ENCODE measurements at places on chromosomes 6 and 20.
A peak's percentile ranks its signal among the peaks of the same experiment; 100 is the strongest.

GRCh38 chr6:100719883-100720682 lies 161.0 kb downstream of the ASCC3 start:
- DNase-seq: no peak

- no peak for DNase-seq
Measured at GRCh38 chr20:4021906-4022305, 6.5 kb upstream of the RNF24 start.

DNA sequence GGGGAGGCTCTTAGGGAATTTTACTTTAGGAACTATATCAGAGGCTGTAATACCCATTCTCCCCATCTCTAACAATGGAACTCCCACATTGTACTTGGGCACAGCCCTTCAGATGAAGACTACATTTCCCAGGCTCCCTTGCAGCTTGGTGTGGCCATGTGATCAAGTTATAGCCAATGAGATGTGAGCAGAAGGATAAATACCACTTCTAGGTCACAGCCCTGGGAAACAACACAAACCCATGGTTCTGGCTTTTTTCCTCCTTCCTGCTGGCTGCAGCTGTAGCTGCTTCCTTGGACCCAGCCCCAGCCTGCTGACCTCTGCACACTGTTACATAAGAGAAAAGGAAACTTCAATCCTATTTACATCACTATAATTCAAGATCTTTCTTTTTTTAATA lies 445.9 kb upstream of the JARID2 start:
- no peak for DNase-seq

DNA sequence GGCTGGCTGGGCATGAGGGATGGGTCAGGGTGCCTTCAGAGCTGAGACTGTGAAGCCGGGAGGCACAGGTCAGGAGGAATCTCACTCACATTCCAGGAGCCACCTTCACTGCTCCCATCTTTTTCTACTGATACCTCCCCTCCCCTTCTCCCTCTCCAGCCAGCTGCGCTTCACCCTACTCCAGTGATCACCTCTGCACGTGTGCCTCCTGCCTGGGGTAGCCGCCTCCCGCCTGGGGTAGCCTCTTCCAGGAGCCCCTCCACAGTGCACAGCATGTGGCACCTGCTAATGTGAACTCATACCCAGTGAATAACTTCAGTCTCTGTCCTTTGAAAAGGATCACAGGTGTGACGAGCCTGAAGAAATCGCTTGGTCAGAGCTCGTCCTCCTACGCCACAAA lies 232.6 kb downstream of the TMEM242 start:
- DNase-seq: no peak

DNA sequence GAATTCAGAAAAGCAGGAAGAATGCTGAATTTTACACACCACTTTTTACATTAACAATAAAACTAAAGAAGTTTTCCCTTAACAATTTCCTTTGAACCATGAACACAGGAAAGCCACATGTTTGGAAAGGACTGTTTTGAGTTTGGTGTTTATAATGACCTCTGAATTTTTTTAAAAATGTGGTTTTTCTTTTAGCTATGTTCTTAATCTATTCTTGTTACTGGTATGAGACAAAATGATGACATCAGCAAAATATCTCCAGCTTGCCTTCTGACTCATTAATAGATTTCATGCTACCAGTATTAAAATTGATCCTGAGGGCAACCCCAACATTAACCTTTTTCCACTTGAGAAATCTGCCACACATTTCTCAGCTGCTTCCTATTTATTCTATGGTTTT lies 217.5 kb upstream of the THEMIS start:
- no peak for DNase-seq

DNA sequence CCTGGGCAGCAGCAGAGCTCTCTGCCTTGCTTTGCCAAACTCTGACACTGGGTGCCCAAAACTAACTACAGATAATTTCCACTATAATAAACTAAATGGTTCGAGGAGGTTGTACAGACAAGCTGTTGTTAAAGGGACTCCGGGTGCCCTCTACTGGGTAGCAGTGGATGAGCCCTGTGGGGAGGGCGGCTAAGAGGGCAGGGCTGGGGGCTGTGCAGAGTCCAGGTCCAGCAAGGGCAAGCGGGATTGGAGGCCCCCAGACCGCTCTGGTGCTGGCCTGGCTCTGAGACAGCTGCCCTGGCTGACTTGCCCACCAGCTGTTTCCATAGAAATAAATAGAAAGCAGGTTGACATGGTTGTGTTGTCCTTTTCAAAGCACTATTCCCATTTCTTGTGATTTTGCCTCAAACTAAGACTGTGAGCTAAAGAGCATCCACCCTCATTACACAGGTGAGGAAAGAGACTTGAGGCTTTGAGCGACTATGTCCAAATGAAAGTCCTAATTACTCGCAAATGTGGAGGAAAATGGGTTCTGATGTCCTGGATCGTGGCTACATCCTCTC lies 167.6 kb upstream of the CST7 start:
- DNase-seq: peak; percentile 78

- DNase-seq: no peak
Measured at GRCh38 chr20:33704197-33704924, 15.7 kb downstream of the PXMP4 start.

DNA sequence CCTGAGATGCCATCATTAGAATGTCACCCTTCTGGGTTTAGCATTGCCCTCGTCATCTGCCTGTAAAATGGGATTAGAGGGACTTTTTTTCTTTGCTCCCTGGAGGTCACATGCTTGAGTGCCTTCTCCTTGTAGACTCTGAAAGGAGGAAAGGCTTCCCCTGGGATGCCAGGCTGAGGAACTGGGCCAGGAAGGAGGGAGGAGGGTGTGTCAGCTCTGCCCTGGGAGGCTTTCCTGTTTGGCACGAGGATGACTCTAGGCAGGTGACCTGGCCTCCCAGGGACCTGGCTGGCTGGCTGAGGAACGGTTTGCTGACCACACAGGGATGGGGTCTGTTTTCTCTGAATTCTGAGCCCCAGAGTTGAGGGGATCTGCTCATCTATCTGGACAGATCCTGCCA lies 137.9 kb upstream of the RNF24 start:
- peak; percentile 57 for DNase-seq

- no peak for DNase-seq
Measured at GRCh38 chr6:56688521-56688920, 45.8 kb upstream of the DST start.

DNA sequence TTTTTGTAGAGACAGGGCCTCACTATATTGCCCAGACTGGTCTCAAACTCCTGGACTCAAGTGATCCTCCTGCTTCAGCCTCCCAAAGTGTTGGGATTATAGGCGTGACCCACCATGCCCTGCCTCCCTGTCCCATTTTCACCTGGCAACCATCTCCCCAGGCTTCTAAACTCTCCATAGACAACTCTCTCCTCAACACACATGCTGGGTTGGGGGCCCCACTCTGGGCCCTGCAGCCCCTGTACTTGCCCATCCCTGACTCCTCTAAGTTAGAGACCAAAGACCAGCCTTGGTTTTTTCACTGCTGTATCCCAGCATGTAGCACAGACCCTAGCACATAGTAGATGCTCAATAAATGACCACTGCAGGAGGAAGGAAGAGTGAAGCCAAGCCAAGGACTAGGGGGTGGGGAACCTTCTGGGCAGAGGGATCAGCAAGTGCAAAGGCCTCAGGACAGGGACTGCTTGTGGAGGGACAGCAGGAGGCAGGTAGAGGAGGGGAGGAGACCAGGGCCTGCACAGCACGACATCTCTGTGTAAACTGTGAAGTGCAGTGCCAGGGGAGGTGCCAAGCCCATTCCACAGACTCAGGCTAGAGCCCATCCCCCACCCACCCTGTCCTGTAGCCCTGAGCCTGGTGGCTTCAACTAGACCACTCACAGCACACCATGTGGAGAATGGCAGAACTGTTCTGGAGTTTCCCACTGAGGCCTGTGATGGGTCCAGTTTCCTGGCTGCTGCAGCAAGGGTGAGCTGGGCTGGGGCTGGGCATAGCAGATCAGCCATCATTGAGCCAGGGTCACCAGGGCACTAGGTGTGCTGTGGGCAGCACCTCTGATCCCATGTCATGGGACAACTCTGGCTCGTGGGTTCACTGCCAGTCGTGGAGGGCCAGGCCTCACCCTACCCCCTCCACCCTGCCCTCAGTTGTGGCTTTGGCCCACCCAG lies 3.4 kb upstream of the SRC start:
- peak; percentile 68 for DNase-seq

DNA sequence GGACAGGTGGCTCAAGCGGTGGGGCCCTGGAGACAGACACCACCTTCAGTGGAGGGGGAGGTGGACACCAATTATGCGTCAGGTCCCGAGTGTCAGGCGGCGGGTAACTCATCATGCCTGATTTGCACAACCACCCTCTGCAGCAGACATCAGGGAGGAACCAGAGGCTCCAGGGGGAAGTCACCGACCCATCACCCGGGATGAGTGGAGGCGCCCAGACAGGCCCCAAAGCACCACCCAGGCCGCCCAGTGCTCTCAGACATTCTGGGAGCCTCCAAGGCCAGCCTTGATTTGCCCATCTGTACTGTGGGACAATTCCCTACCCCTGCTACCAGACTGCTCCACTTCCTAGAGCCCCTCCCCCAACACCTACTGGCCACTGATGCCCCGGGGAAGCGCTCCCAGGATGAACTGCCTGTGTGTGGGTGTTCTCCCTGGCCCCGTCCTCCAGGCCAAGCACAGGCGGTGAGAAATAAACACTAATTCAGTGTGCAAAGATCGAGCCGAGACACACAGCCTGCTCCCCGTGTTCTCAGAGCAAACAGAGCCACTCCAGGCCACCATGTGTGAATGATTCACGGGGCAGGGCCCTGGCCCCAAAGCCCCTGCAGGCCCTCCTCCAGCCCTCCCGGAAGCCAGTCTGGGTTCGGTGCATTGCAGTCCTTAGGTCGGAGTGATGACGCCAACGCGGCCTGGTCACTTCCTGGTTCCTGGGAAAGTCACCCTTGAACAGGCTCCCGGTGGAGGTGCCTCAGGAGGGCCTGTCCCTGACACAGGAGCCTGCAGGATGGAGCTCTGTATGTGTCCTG lies 107.2 kb downstream of the ASXL1 start:
- peak; percentile 91 for DNase-seq

GRCh38 chr6:143611580-143611979 lies 66.2 kb upstream of the PHACTR2 start:
- DNase-seq: no peak

DNA sequence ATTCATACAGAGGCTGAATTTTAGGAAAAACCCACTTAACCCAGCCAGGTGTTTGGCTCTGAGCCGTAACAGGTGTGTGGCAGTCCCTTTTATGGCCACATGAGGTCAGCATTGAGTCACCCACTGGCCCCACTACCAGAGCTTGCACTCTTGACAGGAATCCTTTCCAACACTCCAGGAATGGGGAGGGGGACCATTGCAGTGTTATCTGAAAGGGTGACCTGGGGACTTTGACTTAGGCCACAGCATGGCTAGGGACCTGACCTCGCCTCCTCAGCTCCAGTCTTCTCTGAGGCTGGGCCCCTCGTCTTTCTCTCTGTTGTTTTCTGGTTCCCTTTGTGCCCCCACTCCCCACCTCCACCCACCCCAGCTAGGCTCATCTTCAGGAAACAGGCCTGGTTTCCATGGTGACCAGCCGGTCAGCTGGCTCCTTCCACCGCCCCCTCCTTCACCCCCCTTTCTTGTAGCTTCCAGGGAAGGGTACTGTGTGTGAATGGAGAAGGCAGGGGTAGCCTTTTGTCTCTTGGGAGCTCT lies 2.1 kb upstream of the TMEM151B start:
- no peak for DNase-seq

GRCh38 chr6:53616450-53617357 lies 48.9 kb downstream of the KLHL31 start:
- no peak for DNase-seq

- no peak for DNase-seq
Measured at GRCh38 chr6:136014454-136015437, 163.2 kb downstream of the PDE7B start.

DNA sequence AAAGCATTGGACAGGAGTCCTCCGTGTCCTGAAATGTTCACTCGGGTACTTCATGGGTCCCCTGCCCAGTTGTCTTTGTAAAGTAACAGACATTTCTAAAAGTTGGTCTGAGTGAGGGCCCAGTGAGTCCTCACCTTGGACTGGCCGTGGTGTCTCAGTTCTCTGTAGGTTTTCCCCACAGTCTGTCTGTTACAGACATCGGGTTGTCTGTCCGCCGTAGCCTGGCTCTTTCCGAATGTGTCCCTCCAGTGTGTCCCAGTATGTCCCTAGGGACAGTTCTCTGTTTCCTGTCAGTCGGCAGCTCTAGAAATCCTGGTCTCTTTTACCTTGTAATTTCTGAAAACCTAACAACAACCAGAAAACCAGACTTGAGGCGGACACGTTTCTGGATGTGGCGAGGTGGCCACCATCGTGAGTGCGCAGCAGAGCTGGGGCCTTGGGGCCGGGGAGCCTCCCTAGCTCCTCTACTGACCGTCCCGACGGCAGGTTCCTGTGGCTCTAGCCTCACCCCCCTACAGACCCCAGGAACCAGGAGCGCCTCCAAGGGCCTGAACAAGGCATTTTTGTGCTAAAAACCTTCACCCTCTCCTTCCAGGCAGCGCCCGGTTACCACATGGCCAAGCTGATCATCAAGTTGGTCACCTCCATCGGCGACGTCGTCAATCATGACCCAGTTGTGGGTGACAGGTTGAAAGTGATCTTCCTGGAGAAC lies 42.2 kb downstream of the PYGB start:
- peak; percentile 65 for DNase-seq

DNA sequence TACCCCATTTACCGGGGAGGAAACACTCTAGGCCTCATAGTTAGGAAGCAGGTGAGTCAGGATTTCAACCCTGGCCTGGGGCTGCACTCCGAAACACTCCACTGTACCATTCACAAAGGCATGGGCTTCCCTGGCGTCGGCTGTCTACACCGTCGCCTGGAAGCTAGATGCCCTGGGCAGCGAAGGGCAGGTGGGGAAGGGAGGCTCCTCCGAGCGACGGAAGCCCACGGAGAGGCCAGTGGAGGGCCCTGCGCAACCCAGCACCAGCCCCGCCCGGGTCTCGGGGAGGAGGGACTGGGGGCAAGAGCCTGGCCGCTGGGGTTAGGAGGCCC lies 16.1 kb downstream of the SDCBP2 start:
- DNase-seq: peak; percentile 73

DNA sequence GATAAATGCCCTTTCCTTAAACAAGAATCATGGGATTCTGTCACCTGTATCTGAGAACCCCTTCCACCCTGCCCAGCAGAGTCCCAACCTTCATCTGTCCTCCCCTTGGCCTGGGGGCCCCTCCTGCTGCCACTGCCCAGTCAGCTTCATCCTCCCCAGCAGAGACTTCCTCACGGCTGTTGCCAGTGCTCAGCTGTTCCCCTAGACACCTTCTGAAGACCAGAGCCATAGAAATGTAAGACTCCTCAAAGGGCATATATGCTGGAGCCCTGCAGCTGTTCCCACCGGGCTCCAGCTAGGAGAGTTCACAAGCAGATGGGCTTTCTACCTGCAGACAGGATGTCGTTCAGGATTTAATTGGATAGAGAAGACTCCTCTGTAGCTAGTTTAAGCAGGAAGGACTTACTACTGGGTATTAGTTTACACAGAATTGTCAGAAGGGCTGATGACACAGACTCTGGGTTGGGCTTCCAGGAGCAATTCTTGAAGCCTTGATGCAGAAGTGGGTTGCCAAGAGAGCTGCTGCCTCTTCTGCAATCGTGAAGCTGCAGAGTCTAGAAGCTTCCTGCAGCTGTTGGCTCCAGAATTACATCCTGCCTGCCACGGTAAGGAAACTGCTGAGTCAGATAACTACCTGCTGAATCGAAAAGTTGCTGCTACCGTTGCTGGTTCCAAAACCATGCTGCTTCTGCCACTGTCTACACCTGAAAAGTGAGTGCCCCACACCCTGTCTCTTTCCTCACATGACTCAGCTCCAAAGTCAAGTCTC lies 57.1 kb upstream of the MLN start:
- no peak for DNase-seq

- DNase-seq: no peak
Measured at GRCh38 chr6:7467007-7467897, 74.2 kb upstream of the DSP start.

GRCh38 chr6:157428427-157429202 lies 47.6 kb downstream of the ZDHHC14 start:
- DNase-seq: no peak
